CD4-positive, alpha-beta T cell treated with Interleukin-4 for 1 hour (primary cell): ENCODE measurements at places on chromosomes 3 and 15.

- DNase-seq = no peak
Observed at GRCh38 chr3:7489417-7489816, 628.5 kb downstream of the GRM7 start.

DNA sequence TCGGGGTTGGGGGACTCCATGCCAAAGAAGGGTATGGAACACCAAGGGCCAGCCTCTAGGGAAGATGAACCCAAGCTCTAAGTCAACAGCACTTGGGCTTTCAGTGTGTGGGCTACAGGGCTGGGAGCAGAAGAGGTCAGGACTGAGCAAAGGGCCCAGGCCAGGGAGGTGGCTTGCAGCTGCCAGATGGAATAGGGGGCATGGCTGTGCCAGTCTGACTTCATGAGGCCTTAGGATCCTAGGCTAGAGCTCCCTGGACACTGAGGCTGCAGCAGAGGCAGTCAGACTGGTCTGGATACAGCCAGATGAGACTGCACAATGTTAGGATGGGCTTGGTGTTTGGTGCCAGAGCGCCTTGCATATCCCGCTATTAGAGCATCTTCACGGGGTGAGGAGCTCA is 3.8 kb downstream of the RASGRF1 start:
- no peak for DNase-seq

- DNase-seq = no peak
Observed at GRCh38 chr3:7573330-7573729, 712.4 kb downstream of the GRM7 start.

DNA sequence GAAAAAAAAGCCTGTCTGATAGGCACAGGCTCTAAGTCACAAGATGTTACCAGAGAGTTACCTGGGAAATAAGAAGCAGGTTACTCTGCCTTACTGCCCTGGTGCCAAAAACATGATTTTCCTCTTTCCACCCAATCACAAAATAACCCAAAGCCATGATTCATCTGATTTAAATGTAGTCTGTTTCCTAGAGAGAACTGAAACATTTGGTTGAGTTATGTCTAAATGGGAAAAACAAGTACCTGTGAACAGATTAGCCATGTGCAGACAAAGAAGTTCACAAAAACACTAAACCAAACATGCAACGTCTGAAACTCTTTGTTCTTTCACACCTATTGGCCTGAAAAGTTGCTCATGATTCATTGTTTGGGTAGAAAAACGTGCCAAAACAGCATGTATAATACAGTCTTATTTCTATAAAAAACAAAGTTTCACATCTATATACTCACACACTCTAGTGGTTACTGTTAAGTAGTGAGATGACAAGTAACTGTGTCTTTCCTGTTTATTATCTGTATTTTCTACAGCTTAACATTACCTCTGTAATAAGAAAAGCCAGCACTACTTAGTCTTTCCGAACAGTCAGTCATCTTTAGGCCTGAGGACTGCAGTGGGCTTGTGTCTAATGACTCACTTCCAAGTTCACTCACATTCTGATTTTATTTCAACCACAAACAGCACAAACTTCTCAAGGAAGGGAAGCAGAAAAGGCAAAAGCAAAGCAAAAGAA is 30.2 kb downstream of the FAM174B start:
- no peak for DNase-seq

DNA sequence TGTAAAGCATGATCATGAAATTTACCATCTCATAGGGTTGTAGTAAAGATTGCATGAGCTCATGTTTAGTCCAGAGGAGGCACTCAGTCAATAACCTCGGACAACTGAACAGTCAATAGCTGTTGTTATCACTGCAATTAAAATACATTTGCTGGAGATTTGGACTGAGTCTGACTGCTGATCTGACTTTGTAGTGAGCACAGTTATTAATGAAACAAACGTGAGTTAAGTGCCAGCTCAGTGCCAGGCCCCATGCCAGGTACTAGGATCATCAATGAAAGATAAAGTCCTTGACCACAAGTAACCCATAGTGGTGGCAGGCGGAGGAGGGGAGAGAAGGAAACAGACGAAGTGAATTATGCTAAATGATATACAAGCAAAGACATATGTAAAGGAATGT is 43.7 kb upstream of the PRICKLE2 start:
- no peak for DNase-seq
